Stimulated activated CD4-positive, alpha-beta T cell treated with anti-CD3 and anti-CD28 coated beads, Interleukin-1b, Interleukin-23, amount 100 ng/mL, for 24 hours (primary cell): ENCODE measurements at places on chromosomes 16 and 17.
A peak's percentile ranks its signal among the peaks of the same experiment; 100 is the strongest.

DNA sequence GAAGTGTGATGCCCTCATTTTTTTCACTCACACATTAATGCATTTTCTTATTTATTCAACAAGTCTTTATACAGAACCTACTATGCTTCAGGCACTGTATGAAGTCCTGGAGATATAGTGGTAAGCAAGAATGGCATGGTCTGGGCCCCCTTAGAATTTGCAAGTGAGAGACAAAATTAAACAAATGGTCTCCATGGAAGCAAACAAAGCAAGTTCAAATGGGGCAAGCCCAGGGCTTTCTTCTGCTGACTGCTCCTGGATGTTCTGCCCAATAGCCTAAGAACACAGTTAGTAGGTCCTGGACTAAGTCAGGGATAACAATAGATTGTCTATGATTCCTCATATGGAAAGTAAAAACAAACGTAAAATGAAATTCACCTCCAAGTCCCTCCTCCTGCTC is 31.3 kb upstream of the DDX52 start:
- no peak for DNase-seq

GRCh38 chr16:7651803-7652570 is 319.3 kb downstream of the RBFOX1 start:
- no peak for DNase-seq

DNA sequence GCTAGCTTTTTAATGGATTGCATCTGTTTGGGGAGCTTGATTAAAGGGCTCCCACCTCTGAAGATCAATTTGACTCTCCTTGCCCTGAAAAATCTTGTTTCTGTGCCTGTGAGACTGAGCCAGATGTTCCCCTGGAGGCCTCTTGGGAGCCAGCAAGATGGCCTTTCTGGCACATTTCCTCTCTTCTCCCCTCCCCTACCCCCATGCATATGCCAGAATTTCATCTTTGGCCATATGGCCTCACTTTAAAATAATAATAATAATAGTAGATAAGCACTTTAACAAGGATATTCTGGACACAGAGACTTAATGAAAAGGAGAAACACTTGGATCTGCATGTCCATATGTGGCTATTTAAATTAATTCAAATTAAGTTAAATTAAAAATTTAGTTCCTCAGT is 144.1 kb upstream of the CES5A start:
- DNase-seq, result no peak

GRCh38 chr16:2702871-2703745 is 16.9 kb downstream of the PRSS27 start:
- no peak for DNase-seq

GRCh38 chr16:83901101-83901500 is 2.2 kb downstream of the MLYCD start:
- DNase-seq, result no peak

- no peak for DNase-seq
Observed at GRCh38 chr17:1776857-1777256, 15.0 kb downstream of the SERPINF1 start.

DNA sequence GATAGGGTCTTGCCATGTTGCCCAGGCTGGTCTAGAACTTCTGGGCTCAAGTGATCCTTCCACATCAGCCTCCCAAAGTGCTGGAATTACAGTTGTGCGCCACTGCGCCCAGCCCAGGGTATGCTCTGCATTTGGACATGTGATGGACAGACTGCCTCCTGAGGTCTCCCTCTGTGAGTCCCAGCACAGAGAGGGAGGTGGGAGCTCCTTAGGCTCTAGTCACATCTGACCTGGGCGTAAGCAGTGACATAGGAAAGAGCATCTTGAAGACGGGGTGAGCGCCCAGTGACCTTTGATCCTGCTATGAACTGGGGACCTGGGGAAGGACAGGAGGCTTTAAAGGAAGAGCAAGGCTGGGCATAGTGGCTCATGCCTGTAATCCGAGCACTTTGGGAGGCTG is 2.2 kb upstream of the GFAP start:
- no peak for DNase-seq

DNA sequence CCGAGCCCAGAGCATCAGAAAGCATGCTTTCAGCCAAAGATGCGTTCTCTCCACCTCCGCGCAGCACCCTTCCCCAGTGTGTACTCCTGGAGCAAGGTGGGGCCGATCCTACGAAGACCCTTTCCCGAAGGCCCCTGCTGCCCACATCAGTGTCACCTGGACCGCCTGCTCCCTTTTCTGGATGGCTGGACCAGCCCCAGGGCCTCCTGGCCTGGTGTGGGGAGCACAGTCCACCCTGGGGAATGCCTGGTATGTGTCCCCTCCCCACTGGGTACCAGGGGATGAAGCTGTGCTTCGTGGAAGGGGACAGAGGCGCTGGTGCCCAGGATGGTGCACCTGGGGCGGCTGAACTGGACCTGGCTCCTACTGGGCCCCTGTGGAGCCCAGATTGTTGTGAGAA is 173.8 kb downstream of the SEC14L1 start:
- no peak for DNase-seq

GRCh38 chr16:22862046-22862445 is 48.1 kb downstream of the HS3ST2 start:
- DNase-seq, result no peak

- DNase-seq, result no peak
Observed at GRCh38 chr16:86580063-86580790, 1.9 kb downstream of the FOXL1 start.

- no peak for DNase-seq
Observed at GRCh38 chr17:82876602-82877379, 37.0 kb upstream of the ZNF750 start.

DNA sequence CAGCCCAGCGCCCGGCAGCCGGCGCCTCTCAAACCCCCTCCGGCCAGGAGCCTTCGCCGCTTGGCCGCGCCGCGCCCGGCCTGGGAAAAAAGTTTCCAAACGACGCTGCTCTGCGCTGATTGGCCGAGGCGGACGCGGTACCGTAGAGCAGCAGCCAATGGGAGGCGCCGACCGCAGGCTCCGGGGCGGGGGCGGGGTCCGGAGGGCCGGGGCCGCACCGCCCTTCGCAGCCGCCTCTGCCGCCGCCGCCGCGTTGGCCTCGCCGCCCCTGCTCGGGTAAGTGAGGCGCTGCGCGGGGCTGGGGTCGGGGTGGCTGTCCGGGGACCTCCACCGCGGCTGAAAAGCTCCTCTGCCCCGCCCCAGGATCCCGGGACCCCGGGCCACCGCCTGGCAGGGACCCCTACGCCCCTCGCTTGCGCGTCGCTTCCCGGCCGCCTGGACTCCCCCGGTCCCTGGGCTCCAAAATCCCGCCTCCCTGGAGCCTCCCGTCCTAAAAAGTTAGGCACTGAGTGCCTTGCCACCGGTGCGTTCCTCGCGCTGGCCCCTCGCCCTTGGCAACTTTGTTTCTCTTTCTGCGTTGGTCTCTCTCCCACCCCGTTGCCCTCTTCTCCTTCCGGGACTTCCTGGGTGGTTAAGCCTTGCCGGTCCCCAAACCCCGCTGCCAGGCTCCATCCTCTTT is at the start of gene NDE1:
TSS of gene NDE1 (plus strand) at position 227 of the 679 bp plus-strand sequence. CDS start 14,534 bp downstream, outside the sequence.
- peak; percentile 80 for DNase-seq

DNA sequence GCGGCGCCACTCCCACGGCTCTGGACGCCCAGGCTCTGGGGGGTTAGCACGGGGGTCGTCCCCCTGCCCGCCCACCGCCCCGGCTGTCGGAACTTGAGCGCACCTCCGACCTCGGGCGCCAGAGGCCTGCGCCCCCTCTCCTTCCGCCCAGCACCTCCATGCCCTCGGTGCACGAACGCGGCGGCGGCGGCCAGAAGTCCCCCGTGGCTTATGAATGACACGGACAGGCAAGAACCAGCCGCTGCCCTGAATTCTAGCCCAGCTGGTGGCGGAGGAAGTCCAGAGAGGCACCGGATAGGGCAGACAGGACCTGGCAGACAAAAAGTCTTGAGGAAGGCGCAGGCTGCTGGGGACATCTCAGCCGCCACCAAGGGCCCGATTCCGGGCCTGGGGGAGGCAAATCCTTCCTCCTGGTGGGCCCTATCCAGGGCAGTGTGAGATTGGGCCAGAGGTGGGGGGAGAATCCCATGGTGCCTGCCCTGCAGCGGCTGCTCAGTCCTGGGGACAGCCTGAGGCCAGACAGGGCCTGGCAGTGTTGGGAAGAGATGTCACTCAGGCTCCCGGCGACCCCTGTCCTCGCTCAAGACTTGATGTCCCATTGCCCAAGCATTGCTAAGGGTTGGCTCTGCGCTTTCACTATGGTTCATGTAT is 897 bp upstream of the CYGB start:
- no peak for DNase-seq

DNA sequence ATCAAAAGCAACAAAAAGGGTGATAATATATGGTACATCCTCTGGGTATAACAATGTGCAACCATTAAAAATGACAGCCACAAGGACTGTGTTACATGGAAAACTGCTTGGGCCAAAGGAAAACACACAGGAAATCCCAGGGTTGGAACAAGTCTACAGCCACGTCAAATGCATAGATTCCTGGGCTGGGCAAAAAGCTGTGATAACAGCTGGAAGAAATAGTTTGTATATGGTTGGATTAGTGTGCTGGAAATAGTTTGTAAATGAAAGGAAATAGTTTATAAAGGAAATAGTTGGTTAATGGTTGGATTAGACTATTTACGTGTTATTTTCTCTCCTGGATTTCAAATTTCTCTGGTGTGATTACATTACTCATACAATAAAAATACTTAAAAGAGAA is 2.6 kb downstream of the HSD17B2 start:
- no peak for DNase-seq

GRCh38 chr16:5071341-5071680 is 332 bp upstream of the ALG1 start:
- no peak for DNase-seq

DNA sequence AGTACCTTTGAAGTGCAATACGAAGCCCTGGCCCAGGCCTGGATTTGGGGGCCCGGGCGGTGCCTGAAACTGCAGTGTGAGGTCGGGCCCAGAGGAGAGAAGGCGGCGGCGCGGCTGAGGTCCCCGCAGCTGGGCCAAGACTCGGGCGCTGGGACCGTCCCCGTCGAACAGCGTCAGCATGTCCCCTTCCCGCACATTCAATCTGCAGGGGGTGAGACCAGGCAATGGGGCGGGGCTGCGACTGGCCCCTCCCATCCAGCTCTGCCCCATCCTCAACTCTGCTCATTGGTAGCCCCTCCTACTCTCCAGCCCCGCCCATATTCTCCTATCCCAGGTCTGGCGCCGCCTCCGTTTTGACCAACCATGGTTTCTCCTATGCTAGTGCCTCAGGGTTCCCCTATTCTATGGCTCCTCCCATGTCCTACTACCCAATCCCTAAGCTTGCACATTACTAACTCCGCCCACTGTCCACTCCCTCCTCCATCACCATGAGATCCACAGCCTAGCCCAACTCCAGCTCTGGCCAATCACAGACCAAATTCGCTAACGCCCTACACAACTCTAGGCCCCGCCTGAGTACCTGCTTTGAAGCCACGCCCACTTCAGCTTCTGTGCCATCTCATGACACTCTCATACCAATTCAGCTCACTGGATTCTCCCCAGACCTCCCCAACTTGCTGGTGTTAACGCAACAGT is 14.4 kb upstream of the CDIPT start:
- DNase-seq, result peak; percentile 53

DNA sequence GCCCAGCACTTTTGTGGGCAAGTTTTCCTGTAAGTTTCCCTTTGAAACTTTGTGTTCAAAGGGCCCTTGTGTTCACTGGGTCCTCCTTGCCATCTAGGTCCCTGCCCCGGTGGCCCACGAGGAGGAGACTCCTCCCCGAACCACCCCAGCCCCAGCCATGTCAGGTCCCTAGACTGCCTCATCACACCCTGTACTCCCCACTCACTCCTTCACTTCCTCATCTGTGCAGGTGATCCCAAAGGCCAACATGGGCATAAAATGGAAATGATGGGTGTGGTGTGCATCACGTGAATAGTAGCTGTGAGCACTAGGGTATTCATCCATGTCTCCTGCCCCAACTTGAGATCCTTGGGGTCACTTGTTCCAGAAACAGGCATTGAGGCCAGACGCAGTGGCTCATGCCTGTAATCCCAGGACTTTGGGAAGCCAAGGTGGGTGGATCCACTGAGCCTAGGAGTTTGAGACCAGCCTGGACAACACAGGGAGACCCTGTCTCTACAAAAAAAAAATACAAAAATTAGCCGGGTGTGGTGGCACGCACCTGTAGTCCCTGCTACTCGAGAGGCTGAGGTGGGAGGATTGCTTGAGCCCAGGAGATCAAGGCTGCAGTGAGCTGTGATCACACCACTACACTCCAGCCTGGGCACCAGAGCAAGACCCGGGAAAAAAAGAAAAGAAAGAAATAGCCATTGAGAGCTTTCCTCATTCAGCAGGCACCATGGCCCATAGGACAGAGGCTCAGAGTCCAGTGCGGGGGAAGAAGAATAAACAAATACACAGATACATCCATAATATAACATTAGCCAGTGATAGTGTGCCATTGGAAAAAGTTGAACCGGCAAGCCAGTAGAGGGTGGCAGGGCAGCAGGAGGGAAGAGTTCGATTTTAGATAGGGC is 74.5 kb downstream of the KATNIP start:
- no peak for DNase-seq

DNA sequence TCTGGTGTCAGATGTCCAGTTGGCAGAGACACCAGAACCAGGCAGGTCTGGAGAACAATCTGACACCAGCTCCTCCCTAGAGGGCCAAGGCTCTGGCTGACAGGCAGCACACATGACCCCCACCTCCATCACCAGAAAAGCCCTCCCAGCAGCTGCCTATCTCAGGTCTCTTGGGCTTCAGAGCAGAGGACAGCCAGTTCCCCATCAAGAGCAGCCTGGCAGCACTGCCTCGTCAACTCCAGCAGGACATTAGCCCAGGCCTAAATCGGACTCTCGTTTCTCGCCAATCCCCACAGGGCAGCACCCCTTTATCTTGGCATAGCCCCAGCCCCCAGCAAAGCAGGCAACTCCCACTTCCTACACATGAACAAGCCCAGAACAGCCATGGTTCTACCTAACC is 4.4 kb downstream of the JUP start:
- no peak for DNase-seq

- DNase-seq, result no peak
Observed at GRCh38 chr16:11130978-11131665, 124.9 kb downstream of the SOCS1 start.

DNA sequence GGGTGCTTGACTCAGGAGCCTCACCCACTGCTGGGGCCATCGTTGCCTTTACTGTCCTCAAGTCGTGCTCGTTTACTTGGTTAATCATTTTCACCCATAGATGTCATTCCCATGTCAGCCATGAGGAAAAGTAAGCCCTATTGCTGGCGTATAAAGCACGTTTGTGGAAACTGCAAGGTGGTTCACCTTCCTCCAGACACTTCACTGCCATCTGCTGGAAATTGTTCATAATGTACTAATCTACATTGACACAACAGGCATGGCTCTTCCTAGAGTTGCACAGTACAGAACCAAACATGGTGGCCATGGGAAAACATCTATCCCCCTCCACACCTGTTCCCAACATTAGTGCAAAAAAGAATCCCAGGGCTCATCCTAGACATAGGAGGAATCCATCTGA is 116.6 kb downstream of the ZNF18 start:
- DNase-seq, result no peak
